ENCODE measurements at places on chromosomes 5 and 9.

GRCh38 chr5:113336975-113337374, 97.8 kb downstream of the TSSK1B start:
- no peak for DNase-seq

DNA sequence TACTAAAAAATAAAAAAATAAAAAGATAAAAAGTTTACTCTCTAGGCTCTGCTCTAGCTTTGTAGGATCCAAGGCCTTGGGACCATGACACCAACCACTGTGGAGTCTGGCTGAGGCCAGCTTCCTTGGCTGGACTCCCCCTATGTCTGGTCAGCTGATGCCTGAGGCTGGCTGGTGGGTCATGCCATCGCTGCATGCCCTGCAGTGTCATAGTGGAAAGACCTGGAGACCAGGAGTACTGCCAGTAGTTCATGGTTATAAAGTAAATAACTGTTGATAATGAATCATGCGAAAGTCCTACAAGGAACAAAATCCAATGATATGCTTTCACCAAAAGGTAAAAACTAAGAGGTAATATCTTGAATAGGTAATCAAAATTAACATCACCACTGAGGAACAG, 43.2 kb downstream of the GARNL3 start:
- no peak for DNase-seq

GRCh38 chr9:70784456-70784855, 337.0 kb downstream of the TRPM3 start:
- DNase-seq, result no peak

DNA sequence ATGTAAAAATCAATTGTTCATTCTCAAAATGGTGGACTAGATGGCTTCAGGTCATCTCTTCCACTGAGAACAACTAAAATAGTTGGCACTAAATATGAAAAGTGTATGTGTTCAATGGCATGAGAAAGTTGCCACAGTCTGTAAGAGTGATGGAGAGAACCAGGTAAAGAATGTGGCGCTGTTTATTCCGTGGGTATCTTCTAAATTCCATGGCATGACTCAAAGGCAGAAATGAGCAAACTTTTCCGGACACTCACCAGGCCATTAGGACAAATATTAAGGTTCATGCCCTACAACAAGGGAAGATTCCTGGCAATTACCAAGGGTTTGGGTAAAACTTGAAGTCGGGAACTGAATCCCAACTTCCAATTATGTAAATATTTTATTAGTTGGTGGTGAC, 825.4 kb upstream of the CDH6 start:
- no peak for DNase-seq

DNA sequence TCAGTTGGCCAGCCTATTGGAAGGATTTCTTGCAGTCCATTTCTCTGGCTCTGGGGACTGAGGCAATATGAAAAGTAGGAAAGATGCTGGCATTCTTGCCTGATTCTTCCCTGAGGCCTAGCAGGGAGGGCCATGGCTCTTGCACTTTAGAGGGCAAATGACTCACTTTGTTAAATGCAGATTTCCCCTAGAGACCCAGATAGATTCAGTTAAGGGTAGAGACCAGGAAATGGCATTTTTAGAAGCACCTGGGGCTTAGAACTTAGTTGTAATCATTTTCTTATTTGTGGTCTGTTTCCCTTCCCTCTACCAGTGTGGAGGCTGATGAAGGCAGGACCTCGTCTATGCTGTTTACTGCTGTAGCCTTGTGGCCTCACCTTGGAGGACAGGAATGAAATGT, 112.8 kb upstream of the NR3C1 start:
- DNase-seq, result no peak

DNA sequence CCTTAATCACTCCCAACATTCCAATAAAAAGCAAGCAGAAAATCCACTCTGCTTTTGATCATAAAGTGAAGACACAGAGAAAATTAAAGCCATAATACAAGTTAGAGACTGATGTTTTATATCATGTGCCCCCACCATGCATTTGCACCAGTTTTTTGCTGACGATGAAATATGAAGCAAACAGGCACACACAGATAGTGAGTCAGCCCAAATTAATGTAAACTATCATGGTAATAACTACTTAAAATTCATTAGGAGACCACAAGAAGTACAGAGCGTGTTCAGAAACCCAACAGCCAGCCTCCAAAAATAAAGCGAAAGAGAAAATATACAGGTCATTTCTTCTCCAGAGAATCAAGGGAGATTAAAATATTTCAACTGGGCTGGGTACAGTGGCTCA, 46.4 kb upstream of the KDM4C start:
- DNase-seq, result no peak

DNA sequence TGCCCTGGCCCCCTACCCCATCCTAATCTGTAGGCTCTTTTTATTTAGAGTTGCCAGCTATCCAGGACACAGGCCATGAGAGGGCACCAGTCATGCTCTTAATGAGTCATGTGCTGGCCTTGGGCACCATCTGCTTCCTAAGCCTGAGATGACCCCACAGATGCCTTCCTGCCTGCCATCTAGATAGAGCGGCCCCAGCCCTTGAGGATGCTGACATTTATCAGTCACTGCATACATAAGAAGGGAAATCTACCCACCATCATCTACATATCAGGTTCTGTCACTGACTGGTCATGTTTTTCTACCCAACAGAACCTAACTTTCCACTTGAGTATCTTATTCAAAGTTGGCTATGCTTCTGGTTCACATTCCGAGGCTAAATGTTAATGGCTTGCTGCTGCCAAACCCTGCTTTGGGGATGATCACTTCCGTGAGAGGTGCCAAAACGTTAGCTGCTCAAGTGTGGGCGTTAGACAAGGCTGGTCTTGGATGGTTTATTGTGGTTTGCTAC, 49.9 kb upstream of the TTC23L start:
- DNase-seq, result no peak

GRCh38 chr9:79357194-79357593, 214.6 kb upstream of the TLE4 start:
- DNase-seq, result peak; percentile 30

DNA sequence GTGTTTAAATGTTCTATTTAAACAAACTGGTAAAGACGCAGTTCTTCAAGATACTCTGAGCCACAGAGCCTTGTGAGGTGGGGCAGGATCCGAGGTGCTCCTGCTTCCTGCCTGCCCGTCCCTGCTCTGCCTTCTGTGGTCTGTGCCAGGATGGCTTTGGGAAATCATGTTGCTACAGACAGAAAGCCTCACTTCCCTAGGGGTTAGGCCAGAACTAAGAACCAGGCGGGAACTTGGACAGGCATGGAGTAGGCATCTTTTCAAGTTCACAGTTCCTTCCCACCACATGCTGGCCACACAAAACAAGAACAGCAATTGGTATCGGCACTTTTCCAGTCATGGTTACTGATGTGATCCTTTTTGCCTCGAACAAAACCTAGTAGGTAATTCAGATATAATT, 67.7 kb upstream of the SPOCK1 start:
- DNase-seq, result no peak

- DNase-seq, result peak; percentile 31
These were observed 79.6 kb downstream of the PDE4D start for GRCh38 chr5:59813761-59814536.

- DNase-seq, result no peak
These were observed 8.7 kb downstream of the SERINC5 start for GRCh38 chr5:80246995-80247729.

GRCh38 chr5:149730620-149731331, 666 bp downstream of the PPARGC1B start:
- DNase-seq, result no peak

DNA sequence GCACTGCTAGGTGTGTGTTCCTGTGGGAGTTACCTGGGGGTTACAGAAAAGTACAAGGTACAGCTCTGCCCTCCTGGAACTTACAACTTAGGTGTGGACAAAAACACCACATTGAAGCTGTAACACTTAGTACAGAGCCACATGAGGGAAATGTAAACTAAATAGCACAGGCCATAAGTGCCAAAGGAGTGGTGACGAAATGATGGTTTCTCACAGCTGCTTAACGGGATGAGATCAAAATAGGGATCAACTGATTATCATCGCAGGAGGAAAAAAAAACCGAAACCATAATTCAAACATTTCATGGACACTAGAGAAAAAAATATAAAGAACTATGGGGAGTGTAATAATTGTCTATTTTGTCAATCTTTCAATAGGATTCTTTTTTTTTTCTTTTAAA, 5.9 kb downstream of the LIX1 start:
- no peak for DNase-seq

GRCh38 chr5:62143268-62144229, 162.5 kb upstream of the KIF2A start:
- DNase-seq, result no peak

DNA sequence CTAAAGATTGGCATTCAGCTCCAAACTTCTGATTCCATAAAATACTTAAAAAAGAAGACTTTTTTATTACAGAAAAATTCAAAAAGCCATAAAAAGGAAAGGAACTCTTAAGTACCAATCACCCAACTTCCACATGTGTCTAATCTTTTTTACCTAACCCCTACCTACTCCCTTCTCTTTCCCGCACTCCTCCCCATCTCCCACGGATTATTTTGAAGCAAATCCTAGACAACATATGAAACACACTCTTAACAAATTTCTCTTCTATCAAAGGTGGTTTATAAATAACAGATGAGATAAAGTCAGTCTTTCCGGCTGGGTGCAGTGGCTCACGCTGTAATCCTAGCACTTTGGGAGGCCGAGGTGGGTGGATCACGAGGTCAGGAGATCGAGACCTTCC, 5.9 kb upstream of the DENND4C start:
- DNase-seq, result no peak

DNA sequence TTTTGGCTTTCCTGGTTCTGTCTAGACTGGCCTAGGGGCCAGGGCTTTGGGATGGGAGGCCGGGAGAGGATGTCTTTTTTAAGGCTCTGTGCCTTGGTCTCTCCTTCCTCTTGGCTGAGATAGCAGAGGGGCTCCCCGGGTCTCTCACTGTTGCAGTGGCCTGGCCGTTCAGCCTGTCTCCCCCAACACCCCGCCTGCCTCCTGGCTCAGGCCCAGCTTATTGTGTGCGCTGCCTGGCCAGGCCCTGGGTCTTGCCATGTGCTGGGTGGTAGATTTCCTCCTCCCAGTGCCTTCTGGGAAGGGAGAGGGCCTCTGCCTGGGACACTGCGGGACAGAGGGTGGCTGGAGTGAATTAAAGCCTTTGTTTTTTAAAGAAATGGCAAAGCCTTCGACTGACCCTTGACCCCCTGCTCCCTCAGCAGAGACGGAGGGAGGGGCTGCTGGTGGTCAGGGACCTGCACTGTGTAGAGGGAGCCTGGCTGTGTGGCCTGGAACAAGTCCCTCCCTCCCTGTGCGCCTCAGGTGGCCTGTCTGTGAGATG, 11.1 kb downstream of the FPGS start:
- DNase-seq, result no peak

GRCh38 chr9:99824378-99825171, 2.9 kb downstream of the NR4A3 start:
- DNase-seq, result no peak

DNA sequence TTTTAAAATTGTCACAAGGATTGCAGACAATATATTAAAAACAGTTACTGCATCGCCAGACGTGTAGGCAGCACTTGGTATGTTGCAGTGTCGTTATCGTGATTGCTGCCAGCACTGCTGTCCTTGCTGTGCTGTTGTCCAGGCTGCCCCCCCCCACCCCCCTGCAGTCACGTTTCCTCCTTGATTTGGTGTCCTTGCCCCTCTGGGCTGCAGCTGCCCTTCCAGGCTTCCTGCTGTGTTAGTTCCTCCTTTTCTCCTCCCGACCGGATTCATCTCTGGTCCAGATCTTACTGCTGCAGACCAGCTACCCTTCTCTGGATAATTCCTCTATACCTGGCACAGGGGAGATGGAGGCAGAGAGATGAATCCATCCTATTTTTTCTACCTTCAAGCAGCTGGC, 298.9 kb downstream of the TRIM32 start:
- no peak for DNase-seq

Measured in NCI-H2029 (cell line).